ENCODE measurements at places on chromosomes 6 and 20.

DNA sequence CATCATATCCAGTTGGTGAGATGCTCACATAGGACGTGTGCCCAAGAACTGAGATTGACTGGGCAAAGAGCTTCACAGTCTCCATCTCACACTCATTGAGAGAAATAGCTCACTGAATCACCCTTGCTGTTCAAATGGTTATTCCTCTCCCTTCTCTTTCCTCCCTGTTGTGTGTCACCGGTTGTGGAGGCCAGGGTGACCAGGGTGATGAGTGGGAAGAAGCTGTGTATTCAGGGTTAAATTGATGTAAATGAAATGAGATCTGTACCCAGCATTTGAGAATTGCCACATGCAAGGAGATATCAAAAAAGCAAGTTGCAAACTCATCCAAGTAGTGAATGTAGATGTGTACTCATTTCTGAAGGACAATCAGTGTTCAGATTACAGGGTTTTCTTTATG lies 36.6 kb upstream of the VAPB start:
- DNase-seq = no peak

- no peak for DNase-seq
Observed at GRCh38 chr20:32803092-32803491, 16.7 kb upstream of the MAPRE1 start.

DNA sequence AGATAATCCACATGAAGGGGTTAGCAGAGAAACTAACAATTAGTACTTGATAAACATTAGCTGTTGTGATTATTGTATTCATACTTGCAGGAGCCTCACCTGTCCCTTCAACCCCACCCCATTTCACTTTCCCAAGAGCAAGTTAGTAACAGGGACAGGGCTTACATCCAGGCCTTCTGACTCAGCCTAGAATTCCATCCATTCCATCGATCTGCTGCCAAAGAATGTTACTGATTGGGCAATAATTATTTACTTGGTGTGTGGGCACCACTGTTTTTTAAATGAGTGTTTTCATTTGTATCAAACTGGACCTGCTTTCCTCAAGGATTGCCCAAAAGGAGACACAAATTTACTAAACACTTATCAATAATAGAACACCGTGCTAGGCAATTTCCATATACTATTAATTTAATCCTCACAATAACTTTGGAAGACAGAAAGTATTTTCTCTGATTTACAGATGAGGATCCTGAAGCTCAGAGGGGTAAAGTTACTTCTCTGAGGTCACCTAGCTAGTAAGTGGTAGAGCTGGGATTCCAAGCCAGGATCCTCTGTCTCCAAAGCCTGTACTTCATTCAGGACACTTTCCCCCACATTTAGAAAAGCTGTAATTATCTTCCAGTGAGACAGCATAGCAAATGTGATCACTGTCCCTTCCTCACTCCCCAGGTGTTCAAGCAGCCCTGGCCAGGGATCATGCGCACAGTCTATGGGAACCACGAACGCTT lies 32.8 kb downstream of the GSS start:
- no peak for DNase-seq

- DNase-seq = no peak
Observed at GRCh38 chr6:138287144-138287955, 69.1 kb upstream of the PBOV1 start.

DNA sequence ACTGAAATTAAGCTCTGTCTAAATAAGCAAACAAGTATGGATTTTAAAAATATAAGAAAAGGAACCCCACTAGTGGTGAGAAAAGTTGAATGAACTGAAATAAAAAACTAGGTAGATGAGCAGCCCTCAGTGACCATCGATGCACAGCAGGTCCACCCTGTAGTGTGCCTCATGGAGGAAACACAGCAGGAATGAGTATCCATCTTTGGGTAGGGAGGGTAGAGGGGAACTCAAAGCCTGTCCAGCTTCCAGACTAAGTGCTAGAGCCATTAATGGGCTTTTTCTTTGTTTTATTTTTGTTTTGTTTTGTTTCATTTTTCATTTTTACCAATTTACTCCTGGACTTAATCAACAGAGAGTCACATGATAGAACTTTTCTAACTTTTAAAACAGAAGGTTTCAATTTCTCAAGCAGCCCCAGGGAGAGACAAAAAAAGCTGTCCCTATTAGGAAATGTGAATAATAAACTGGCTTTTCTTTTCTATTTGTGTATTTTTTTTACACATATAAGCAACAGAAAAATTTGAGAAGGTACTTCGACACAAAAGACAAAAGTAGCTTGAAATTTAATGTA lies 700.6 kb downstream of the HACE1 start:
- no peak for DNase-seq

- no peak for DNase-seq
Observed at GRCh38 chr6:47016909-47017308, 25.2 kb downstream of the ADGRF1 start.

DNA sequence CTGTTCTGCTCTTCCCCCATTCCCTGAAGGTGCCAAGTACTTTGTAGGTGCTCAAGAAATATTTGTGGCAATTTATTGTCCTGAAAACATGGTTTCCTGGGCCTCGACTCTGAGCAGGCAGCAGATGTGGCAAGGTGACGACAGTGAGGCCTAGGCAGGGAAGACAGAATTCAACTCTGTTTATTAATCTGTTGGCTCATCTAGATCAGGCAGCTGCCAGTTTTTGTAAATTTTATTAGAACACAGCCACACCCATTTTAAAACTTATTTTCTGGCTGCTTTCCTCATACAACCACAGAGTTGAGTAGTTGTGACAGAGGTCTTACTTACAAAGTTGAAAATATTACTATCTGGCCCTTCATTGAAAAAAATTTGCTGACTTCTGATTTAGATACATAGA lies 24.5 kb downstream of the MAPK14 start:
- peak; percentile 27 for DNase-seq

GRCh38 chr20:62557999-62558408 lies 82.2 kb upstream of the GATA5 start:
- no peak for DNase-seq

DNA sequence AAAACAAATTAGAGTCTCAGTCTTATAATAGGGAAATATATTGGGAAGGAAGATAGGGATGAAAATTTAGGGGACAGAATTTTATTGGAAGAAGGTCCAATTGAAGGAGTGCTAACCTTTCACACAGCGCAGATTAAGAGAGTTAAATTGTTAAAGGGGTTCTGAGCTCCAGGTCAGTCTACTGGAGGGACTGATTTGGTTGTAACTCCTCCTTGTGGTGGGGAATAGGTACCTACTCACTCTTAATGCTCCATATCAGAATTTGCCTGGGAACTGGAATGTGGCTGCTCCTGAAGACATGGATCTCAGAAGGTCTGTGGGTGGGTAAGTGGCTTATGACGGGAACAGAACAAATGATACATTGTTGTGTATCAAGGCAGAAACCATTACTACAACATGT lies 143.5 kb downstream of the FLRT3 start:
- DNase-seq = no peak

- no peak for DNase-seq
Observed at GRCh38 chr6:154268486-154268885, 88.1 kb downstream of the IPCEF1 start.

DNA sequence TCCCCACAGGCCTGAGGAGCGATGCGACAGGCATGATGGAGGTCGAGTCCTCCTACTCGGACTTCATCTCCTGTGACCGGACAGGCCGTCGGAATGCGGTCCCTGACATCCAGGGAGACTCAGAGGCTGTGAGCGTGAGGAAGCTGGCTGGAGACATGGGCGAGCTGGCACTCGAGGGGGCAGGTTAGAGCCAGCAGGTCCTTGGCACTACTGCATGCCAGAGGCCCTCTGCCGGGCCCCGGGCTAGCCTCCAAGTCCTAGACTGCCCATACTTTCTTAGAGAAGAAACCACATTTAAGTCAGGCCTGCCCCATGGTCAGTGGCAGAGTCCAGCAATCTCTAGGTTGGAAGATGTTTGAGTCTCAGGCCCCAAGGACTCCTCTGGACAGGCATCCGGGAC lies 32.1 kb downstream of the PKIG start:
- DNase-seq = no peak
